GM12865 (cell line): ENCODE measurements at places on chromosomes 11 and 22.

DNA sequence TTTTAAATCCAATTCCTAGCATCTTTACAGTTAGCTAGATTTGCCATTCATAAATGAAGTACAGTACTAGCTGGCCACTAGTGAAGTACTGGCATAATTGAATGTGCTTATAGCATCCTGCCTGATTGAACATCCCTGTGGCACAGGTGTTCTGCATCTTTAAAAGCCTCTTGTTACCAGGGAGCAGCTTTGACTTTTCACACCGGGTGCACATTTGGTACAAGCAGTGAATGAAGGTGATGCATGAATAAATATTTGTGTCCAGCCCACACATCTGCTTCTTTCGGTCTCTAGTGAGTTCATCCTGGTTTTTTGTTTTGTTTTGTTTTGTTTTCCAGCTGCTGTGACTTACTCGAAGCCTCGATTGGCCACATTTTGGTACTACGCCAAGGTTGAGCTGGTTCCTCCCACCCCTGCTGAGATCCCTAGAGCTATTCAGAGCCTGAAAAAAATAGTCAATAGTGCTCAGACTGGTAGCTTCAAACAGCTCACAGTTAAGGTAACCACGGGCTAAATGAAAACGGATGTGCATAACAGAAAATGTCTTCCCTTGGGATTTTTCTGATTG lies 5.3 kb downstream of the ATP5MG start:
- DNase-seq, result peak; percentile 36

- DNase-seq, result no peak
These were observed 524.5 kb downstream of the NTM start for GRCh38 chr11:131894615-131895544.

DNA sequence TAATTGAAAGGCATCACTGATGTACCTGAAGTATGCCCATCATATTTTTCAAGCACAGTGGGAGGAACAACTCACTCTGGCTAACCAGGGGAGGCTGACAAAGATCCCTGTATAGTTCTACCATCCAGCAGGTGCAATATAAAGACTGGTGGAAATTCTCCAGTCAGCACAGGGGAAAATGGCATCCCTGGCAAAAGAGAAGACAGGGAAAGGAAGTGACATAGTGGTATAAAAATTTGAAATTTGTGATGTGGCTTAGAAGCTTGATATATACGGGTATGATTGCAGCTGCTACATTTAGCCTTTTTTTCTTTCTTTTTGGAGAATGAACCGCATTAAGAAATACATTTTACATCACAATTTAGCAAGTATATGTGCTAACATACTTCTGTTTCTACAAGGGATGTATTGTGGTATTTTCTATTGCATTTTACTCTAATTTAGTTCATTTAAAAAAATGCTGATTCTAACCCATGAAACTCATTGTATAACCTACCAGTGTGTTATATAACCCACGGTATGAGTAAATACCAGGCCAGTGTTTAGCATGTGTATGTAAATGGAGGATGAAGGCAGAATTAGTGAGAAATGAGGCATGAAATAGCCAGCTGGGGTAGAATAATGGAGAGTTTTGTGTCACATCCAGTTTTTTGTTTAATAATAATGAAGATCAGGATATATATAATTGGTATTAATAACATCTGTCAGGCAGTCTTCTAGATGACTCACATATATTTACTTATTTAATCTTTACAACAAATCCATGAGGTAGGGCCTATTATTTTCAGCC lies 186.1 kb downstream of the ARHGAP42 start:
- DNase-seq, result no peak

GRCh38 chr11:1959786-1960185 lies 12.7 kb downstream of the MRPL23 start:
- no peak for DNase-seq

- DNase-seq, result no peak
These were observed 11.6 kb downstream of the LIF start for GRCh38 chr22:30234786-30235470.

- no peak for DNase-seq
These were observed 13.8 kb upstream of the ZNF280A start for GRCh38 chr22:22533863-22534262.

DNA sequence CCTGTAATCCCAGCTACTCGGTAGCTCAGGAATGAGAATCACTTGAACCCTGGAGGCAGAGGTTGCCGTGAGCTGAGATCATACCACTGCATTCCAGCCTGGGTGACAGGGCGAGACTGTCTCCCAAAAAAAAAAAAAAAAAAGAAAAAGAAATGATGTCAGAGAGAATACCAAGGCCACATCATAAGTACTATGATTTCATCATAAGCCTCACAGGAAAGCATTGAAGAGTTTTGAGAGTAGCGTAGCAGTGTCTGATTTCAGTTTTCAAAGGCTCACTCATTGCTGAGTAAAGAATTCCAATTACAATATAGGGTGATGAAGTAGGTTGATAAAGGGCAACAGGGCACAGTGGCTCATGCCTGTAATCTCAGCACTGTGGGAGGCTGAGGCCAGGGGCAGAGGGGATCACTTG lies 88.8 kb downstream of the MRTFA start:
- DNase-seq, result no peak

DNA sequence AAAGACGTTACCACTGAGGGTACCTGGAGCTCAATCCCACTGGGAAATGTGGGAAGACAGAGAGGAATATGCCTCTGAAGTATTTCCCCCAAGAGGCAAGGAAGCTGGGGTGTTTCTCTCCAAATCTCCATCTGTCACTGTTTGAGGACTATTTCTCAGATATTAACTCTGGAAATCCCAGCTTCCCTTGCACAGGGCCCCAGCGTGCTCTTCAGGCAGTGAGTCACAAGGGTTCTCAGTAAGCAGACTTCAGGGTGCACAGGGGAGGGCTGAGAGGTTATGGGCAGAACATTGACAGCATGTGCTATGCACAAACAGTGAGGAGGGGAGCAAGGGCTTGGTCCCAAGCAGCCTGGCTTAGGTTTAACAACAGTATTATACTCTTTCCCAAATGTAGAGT lies 60.9 kb upstream of the EED start:
- peak; percentile 25 for DNase-seq

DNA sequence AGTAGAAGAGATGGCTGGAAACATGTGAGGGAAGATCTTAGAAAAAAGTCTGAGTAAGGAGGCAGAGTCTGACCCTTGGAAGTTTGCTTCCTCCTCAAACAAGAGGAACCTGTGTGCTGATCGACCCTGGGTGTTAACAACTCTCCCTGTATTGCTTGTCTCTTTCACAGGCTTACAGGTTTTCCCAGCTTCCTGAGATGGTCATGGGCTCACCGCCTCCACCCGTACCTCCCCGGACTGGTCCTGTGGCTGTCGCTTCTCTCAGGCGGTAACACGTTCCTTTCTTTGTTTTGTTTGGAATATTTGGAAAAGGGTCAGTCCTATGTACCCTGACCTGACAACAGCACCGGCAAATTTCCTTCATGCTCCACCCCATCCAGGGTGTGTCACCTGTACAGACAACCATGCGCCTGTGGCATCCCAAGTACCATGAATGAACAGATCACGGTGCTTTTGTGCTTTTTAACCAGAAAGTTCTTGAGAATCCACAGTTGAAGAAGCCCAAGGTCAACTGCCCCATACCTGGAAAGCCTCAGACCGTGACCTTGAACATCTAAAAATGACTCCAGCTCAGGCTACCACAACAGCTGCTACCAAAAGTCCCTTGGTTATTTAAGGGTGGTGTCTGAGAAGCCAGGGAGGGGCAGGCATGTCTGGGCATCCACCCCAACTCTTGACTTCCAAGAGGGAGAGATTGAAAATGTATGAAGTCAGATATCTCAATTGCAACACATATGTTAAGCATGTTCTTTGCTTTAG lies 44.6 kb downstream of the C11orf91 start:
- peak; percentile 89 for DNase-seq
